ENCODE measurements at places on chromosomes 16 and 17.

DNA sequence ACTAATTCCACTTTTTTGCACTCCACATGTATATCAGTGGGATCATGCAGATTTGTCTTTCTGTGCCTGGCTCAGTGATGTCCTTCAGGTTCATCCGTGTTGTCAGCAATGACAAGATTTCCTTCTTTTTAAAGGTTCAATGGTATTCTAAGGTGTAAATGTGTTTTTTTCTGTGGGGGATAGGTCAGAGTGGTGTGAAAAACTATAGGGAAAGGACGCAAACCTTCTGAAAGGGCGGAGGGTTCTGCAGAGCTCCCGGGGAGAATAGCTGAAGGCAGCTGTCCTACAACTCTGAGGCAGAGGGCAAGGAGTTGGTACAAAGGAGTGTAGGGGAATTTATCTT, 21.9 kb upstream of the CSNK1D start:
- DNase-seq, result no peak

DNA sequence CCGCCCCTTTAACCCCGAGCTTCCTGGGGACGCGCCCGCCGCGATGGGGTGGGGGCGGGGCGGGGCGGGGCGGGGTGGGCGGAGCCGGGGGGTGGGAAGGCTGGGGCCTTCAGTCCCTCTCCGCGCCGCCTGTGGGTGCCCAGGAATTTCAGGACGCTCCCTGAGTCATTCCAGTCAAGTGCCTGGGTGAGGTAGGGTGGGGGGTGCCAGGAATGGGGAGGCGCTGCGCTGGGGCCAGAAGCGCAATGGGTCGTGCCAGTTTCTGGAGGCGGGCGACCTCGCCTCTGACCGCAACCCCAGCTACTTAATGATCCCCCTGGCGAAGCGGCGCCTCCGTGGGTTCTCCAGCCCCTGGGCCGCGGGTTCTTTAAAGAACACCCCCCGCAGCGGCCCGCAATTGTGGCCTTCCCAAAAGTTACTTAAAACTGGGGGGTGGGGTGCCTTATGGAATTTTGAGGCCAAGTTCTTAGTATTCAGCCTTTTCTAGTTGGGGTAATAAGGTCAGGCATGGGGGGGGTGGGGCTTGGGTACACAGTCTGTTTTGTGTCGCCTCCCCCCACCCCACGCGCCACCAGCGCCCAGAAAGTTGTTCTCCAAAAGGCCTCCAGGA, 826 bp upstream of the GSE1 start:
- DNase-seq, result no peak

GRCh38 chr17:45954914-45955313, 44.1 kb upstream of the STH start:
- no peak for DNase-seq

GRCh38 chr17:61383689-61384201, 15.9 kb upstream of the TBX2 start:
- DNase-seq, result no peak

GRCh38 chr16:81940781-81941560, 70.3 kb downstream of the SDR42E1 start:
- DNase-seq, result no peak

- DNase-seq, result no peak
Observed at GRCh38 chr16:84090211-84090610, 26.5 kb downstream of the MBTPS1 start.

DNA sequence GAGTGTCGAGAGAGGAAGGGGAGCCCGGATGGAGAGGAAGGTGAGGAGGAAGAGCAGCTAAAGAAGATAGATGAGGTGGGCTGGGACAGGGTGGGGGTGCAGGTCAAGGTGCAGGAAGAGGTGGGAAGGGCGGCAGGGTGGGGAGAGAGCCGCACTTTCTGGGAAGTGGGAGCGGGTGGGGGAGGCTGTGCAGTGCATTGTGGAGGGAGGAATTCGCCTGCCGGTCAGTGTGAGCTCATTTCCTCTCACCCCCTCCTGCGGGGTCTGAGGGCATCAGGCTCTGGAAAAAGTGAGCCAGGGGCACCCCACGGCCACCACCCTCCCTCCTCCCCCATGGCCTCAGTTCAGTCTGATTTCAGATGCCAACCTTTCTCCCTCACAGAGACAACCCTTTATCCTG, 2.5 kb upstream of the ARHGAP23 start:
- DNase-seq, result no peak

DNA sequence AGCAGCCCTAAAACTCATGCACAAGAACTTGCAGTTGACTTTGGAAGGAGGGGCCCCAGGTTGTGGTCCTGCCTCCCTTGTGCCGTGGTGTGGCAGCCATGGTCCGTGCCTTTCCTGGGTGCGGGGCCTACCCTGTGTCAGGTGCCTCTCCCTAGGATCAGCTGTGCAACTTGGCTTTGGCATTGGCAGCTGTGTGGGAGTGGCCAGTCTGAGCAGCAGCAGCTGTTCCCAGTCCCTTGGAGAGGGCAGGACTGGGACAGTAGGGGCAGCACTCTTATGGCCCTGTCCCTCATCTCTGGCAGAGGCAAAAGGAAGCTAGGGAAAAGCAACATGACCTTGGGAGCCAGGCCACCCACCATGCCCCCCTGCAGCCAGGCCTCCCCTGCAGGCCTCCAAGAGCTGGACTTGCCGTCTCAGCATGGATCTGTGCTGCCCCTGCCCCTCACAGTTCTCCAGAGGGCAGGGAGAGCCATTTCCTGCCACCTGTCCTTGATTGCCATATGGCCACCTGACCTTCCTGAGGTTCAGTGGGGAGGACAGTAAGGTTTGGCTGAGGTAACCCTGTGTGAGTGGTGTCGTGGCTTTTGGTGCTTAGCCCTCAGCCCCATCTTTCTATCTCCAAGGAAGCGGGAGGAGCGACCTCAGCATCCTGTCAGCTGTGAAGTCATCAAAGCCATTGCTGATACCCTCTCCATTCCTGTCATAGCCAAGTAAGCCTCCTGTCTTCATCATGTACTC, 15.5 kb upstream of the NFATC3 start:
- no peak for DNase-seq
